ENCODE measurements at places on chromosomes 11 and 22.

DNA sequence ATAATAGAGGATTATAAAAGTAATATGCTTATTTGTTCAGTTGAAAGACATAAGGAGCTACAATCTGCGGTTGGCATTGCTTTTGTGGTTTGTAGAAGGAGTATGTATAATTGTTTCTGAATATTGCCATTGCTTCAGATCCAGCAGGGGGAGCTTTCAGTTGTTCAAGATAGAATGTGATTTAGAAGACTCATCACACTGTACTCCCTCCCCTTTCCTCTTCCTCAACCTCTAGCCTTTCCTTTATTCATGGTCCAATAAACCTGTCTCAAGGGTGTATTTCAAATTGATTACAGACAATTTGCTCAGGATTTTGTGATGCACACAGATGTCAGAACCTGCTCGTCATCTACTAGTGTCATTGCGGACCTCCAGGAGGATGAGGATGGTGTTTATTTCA is 9.8 kb downstream of the PRMT3 start:
- DNase-seq: peak; percentile 23

- DNase-seq: no peak
Measured at GRCh38 chr11:72688929-72689328, 14.7 kb upstream of the PDE2A start.

- DNase-seq: no peak
Measured at GRCh38 chr11:68550485-68550817, 89.9 kb downstream of the PPP6R3 start.

GRCh38 chr22:50146439-50147238 is 23.9 kb upstream of the PANX2 start:
- DNase-seq: no peak

GRCh38 chr22:41799486-41800347 is 762 bp upstream of the CCDC134 start:
- DNase-seq: no peak

GRCh38 chr11:96098511-96099241 is 174.8 kb upstream of the MTMR2 start:
- DNase-seq: no peak

- DNase-seq: no peak
Measured at GRCh38 chr11:115745610-115746512, 241.6 kb upstream of the CADM1 start.

- peak; percentile 93 for DNase-seq
Measured at GRCh38 chr11:86459682-86460460, 85.2 kb downstream of the CCDC81 start.

DNA sequence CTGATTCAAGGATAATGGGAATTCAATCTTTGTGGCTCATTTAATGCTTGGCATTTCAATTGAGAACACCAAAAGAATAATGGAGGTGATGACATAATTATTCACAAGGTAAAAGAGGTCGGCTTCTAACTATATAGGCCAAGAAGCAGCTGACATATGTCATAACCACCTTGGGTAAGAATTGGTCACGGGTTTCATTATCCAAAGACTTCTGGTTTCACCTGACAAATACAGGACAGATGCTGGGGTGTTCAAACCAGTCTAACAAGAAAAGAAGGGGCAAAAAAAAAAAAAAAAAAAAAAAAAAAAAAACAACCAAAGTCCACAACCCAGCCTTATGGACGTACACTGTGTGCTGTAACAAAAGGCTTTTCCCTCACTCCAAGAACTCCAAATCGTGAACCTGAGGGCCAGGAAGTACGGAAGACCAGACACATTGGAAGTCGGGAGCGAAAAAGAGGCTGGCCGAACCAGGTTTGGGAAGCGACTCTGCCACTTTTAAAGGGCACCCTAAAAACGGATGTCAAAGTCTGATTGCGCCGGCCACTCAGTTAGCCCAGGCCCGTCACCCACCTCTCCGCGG is 385 bp downstream of the HARBI1 start:
- DNase-seq: no peak

DNA sequence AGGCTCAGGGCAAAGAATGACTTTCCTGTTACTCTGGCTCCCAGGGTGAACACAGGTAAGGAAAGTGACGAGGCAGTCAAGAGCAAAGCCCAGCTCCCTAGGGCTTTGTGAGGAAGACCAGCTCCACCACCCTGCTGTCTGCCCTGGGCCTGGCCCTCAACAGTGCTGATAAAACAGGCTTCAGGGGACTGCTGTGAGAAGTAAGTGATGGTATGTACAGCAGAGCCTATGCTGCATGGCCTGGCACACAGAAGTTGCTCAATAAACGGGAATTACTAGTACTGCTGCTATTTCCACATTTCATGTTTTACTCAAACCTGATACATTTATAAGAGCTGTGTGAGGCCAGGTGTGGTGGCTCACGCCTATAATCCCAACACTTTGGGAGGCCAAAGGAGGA is 50.3 kb downstream of the MICAL3 start:
- no peak for DNase-seq

- peak; percentile 68 for DNase-seq
Measured at GRCh38 chr11:64868904-64869570, 9.4 kb downstream of the EHD1 start.

DNA sequence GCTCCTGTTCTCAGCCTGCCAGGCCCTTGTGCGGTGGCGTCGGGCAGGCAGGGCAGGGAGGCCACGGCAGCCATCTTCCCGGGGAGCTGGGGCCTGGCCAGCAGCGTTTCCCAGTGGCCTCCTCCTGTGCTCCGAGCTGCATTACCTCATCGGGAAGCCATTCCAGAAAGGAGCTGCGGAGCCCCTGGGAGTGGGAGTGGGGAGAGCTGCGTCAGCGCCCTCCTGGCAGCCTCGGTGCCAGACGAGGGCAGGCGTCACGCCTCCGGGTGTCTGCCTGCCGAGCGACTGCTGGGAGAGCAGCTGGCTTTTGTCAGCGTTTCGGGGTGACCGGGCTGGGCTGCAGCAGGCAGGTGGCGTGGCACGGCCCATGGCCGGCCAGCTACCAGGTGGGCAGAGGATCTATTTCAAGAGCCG is 30.9 kb upstream of the WNT7B start:
- DNase-seq: no peak

GRCh38 chr11:62774407-62774806 is 3.2 kb downstream of the TAF6L start:
- no peak for DNase-seq

DNA sequence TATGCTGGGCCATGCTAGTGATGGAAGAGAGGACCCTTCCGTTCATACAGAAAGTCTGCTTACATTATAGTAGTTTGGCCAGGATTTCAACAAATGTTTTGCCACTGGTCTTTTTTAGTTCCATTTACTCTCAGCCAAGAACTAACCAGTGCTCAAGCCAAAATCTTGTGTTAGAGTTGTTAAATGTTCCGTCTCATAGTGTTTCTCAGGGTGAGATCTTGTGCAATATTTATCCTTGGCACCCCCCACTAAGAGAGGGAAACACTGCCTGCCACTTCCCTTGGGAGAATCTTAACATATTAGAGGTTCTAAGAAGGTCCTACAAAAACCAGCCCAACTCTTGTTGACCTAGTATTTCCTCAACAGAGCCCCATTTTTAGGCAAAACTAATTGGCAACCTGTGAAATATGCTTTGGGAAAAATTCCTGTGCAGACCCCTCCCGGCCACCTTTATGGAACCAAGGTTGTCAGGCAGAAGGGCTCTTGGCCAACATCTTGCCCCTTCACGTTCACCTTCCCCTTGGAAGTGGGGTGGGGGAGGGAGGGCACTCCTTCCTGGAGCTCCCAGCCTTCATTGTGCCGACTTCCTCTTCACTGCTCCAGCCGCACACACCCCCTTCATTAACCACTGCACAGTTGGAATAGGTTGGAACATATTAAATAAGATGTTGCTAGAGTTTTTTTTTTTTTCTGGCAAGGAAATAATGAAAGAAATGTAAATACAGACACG is 173.2 kb upstream of the SORL1-AS1 start:
- DNase-seq: no peak

DNA sequence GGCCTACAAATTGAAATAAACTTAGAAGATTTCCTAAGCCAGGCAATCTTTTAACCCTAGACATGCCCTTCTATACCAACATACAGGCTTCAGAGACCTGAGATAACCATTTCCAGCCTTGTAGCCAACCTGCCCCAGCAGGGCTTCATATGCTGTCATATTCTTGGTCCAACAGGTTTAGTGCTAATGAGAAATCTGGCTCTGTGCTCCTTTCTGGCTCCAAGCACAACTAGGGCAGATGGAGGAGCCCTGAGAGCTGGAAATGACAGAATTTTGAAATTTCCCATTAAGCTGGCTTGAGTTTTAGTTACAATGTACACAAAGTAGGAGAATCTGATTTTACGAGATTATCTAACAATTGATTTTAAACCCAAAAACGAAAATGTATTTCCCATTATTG is 323.0 kb upstream of the CCDC90B start:
- DNase-seq: no peak

DNA sequence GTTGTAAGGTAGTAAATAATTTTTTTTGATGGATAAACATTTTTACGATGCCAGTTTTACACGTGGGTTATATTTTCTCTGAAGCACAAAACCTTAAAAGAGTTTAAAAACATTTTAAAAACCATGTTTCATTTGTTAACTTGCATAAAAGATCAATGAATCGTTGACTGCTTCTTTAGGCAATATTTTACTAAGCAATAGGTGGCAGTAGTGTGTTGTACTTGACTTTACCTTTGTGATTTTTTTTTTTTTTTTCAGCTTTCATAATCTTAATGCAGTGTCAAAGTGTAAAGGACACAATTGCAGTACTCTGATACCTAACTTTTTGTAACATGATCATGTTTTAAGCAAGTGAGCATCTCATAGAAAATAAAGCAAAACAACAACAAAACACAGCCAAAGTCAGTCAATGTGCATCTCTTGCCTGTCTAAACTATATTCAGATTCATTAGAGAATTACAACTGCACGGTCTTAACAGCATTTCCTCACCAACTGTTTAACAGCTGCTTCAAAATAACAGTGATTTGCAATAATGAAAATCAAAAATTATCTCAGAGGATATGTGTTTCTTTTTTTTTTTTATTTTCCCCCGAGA is 27.7 kb downstream of the DNAJC24 start:
- DNase-seq: peak; percentile 21

DNA sequence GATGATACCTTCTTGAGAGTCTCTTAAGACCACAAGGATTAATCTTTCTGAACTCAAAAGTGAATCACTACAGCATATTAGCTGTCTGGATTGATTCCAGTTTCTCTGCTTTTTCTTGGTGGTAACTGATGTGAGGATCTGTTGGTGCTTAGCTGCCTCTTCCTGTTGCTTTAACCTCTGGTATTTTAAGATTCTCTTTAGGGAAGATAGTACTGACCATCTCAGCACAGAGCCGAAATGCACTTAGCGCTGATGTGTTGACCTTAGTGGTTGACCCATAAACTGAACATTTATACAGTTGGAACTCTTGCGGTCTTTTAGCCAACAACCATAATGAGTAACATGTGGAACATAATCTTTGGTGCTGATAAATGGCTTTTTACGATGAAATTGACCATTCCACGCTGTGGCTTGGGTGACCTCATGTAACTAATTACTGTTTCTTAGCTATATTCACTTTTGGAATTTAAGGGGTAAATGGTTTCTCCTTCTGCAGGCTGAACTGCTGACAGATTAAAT is 33.7 kb downstream of the APLP2 start:
- peak; percentile 70 for DNase-seq

DNA sequence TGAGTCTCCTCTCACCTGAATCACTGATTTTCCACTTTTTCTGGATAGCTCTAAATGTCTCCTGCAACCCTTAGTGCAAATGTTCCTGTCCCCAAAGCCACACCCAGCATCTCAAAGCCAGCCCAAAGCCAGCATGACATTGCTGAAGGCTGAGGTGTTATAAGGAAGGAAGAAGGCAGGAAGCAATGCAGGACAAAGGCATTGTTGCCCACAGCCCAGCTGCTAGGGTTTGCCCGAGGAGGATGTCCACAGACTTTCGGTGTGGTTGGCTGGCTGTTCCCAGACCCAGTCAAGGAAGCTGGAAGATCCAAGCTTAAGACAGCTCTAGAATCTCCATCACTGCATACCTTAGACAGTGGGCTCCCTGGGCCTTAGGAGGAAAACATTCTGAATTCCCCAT is 23.5 kb downstream of the CHST1 start:
- no peak for DNase-seq

DNA sequence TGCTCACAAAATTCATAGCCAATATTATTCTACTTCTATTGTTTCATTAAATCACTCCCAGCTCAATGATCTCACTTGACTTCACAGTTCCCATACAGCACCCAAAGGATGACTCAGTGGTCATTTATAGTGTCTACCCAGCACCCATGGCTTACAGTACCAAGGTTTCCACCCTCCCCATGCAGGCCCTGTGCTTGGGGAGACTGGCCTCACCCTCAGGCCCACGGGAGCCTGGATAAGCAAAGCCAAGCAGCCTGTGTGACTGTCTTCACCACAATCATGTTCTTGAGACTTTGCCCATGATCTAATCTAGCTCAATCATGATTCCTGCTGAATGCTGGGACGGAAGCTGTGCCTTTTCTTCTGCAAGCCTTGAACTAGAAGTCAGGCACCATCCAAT is 97.6 kb downstream of the SLC36A4 start:
- no peak for DNase-seq

GRCh38 chr11:12938590-12939247 is 70.4 kb upstream of the RASSF10 start:
- DNase-seq: no peak

DNA sequence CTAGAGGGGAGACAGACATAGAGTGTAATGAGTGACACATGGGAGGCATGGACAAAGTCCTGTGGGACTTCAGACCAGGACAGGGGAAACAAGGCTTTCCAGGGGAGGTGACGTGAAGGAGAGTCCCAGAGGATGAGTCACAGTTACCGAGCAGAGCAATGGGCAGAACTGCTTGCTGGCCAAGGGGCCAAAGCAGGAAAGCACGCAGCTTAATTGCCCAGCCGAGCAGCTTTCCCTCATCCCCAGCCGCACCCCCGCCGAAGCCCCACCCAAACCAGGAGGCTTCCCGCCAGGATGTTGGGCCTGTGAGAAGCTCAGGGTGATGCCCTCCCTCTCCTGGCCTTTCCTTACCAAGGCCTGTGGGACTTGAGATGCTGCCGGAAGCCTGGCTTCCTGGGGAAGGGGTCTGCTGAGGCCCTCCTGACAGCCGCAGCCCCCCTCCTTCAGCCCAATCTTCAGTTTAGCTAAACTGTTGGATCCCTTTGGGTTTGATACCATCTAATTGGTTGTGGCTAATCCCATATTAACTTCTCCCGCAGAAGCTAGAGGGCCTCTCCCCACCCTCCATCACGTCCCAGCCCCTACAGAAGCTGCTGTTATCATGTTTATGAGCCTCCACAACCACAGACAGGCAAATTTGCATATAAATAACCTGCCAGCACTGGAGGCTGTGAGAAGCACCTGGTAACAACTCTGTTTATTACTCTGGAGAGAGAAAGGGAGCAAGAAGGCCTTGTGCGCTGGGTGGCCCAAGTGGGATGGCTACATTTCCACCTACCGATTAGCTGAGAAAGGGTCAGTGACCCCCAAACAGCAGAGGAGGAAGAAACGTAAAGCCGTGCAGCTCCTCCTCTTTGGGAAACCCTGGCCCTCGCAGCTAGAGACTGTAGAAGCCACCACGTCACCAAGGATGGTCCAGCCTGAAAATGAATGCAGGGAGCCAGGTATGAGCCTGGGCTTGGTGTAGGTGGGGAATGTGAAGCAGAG is 80.0 kb downstream of the TRIM29 start:
- DNase-seq: no peak

GRCh38 chr11:59267736-59268475 is 55.2 kb upstream of the MPEG1 start:
- DNase-seq: no peak

- DNase-seq: no peak
Measured at GRCh38 chr11:100105982-100106358, 581.1 kb upstream of the ARHGAP42 start.
